Body of pancreas (tissue), 4 donors: ENCODE measurements at places on chromosomes 6 and 20. TPM values are rescaled to one million over a fixed set of nuclear protein-coding genes. Genes with fewer than 3 reads are reported as not detected.

- H3K4me1 ChIP-seq, result peaks cover 32% of the 10 kb centered on the region
- no peak for DNase-seq
- no peaks in the 10 kb centered on the region for H3K27me3 ChIP-seq
These were observed 2.8 kb downstream of the FAM8A1 start for GRCh38 chr6:17602888-17603287.

Gene SUMO4
- total RNA-seq, result not detected

Gene TPBG
- total RNA-seq, result 10.4 TPM

DNA sequence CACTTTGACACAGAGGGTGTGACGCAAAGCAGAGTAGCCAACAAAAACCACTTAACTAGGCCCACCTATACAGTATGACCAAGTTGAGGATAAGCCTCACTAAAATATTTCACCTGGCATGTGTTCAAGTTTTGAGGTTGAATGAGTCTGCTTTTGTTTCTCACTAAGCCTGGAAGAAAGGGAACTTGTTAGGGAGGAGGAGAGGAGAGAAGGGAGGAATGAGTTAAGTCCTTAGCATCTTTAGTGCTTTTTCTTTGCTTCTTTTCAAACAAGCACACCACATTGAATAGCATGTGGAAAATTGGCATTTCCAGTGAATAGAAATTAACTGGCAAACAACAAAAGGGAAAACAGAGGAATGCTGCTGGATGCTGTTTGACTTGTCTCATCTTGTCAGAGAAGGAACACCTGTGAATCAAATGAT, 461.9 kb downstream of the GJA1 start:
- no peaks in the 10 kb centered on the region for H3K36me3 ChIP-seq
- no peak overlapping the region for H3K4me3 ChIP-seq
- no peak for DNase-seq
- H3K27me3 ChIP-seq, result no peaks in the 10 kb centered on the region
- no peak overlapping the region for H3K27ac ChIP-seq

DNA sequence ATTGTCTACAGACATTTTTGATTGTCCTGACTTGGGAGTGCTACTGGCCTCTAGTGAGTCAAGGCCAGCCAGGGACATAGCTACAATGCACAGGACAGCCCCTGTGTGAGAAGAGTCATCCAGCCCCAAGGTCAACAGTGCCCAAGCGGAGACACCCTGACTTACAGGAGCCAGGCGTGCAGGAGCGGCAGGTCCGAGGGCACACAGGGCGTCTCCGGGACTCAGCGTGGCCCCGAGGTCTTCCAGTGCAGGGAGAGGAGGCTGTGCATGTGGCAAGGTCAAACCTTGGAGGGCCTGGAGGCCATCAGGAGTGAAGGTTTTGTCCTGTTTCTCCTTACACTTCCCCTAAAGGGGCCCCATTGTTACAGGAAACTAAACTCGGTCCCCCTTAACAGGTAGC, 41.3 kb upstream of the QKI start:
- no peaks in the 10 kb centered on the region for H3K27me3 ChIP-seq
- no peak for DNase-seq
- no peak overlapping the region for H3K4me3 ChIP-seq
- H3K36me3 ChIP-seq, result no peaks in the 10 kb centered on the region
